NCI-H226 (cell line): ENCODE measurements at places on chromosomes 7 and 10.

- DNase-seq: no peak
Measured at GRCh38 chr7:57425969-57426628, 23.9 kb upstream of the ZNF716 start.

GRCh38 chr7:13540429-13540828 is 449.0 kb downstream of the ETV1 start:
- peak; percentile 59 for DNase-seq

DNA sequence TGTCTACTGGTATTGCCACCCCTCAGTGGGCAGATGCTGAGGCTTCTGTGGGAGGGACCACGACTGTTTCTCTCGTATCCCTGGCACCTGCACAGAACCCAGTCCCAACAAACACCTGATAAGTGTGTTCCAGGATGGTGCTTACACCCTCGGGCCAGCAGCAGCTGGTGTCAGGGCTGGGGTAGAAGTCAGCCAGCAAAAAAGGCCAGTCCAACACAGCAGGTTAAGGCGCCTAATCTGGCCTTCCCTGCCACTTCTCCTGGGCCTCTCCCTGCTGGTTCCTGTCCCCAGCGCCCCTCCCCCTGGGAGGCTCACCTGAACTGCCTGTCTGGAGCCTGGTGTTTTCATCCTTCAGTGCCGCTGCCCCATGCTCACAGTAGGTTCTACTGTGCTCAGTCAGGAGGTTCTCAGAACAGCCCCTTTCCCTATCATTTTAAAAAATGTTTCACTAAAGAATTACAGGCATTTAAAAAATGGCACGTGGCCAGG is 20.0 kb downstream of the PODXL start:
- DNase-seq: no peak

DNA sequence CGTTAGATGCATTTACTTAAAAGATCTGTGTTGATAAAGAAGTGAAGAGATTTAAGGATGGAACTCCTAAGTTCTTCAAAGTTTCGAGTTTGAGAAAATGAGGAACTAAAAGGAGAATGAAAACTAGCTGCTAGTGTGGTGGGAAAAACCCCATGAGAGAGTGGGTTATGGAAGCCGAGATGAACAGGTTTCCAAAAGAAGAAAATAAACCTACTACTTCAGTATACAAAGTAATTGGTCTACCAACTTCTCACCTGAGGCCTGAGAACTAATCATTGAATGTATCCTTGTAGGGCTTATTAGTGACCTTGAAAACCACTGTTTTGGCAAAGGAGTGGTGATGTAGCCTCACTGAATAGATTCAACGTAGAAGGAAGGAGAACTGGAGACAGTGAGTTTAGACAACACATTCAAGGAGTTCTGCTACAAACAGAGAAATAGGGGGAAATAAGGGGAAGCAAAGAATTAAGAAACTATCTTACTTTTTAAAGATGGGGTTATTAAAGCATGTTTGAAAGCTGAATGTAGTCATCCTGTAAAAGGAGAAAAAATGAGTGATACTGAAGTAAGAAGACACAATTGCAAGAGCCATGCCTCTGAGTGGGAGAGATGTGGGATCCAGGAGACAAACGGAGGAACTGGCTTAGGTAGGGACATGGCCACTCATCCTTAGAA is 50.8 kb downstream of the CH25H start:
- DNase-seq: no peak

GRCh38 chr10:78540355-78541076 is 506.9 kb downstream of the RPS24 start:
- no peak for DNase-seq
